Gastroesophageal sphincter (tissue), 4 donors: ENCODE measurements at places on chromosomes 2 and 18. TPM values are rescaled to one million over a fixed set of nuclear protein-coding genes. Genes with fewer than 3 reads are reported as not detected.

DNA sequence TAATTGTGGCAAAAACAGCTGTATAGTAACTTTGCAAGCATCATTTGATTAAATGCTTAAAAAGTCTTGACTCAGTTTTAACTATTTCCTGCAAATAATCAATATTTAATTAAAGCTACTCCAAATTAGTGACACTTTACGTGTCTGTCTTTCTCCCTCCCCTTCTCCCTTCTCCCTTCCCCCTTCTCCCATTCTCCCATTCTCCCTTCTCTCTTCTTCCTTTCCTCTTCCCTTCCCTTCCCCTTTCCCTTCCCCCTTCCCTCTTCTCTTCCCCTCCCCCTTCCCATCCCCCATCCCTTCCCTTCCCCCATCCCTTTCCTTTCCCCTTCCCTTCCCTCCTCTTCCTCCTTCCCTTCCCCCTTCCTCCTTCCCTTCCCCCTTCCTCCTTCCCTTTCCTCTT is 76.9 kb downstream of the MSH2 start:
- ATAC-seq: no peak

- ATAC-seq: peak; percentile 50
These were observed 94.1 kb upstream of the SLC14A2 start for GRCh38 chr18:45521136-45521535.

DNA sequence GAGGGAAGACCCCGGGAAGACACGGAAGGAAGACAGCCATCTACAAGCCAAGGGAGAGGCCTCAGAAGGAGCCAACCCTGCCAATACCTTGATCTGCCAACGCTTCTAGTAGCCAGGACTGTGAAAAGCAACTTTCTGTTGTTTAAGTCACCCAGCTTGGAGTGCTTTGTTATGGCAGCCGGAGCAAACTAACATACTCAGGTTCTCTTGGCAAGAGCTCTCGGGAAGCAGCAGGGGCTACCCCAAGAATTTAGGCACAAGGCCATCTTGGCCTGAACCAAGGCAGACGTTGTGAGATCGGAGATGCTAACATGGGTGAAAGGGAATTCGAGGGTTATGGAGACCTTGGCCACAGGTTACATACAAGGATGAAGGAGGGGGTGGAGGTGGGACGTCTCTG is 78.6 kb upstream of the KLHL29 start:
- ATAC-seq: no peak

DNA sequence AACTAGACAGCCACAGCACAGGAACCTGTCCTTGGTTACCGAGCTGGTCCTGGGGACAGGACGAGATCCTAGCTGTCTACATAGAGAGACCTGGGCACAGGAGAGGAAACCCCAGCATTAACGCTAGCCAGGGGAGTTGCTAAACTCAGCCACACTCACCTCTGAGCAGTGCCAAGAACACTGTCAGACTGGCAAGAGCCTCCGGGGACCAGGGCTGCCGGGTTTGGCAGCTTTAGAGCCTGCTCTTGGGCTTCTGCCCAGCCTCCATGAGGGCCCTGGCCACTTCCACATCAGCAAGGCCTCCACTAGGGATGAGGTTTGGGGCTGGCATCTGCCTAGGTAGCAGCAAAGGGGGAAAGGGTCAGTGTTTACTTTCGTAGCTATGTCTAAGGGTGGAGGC is 6.7 kb downstream of the TMBIM1 start:
- peak; percentile 11 for ATAC-seq

- ATAC-seq: no peak
These were observed 6.3 kb upstream of the HS6ST1 start for GRCh38 chr2:128324897-128325410.

POMC gene
- total RNA-seq: 6.6 TPM

NT5C1B gene
- not detected for total RNA-seq

DNA sequence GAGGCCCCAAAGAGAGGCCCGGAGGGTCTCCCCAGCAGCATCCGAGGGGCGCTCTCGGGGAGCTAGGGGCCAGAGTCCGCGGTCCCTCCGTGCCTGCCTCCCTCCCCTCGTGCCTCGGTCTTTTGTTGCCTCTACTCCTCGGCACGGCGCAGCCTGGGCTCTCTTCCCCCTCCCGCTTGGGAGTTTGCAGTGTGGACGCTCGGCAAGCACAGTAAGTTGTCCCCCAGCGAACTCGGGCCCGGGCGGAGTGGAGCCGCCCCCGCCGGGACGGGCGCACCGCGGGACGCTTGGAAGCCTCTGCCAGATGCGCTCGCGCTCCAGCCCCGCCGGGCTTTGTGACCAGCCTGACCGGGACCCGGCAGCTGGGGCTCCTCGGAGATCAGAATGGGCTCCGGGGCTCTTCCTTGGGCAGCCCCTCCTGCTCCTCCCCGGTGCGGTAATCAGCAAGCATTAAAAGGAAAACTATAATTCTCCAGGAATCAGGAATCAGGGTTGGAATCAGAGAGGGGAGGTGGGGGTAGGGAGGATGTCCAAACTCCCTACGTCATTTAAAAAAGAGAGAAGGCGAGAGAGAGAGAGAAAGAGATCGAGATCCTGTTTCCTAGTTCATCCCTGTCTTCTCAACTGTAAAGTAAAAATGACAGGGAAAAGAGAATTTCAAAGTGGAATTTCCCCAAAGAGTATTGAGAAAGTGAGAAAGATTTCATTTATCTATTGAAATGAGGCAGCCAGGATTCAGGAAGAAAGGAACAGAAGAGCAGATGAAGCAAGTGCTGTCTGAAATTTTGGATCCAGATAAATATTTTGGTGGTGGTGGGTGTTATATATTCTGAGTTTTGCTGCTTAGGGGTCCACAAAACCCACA is 786 bp upstream of the TMEM200C start:
- peak; percentile 64 for ATAC-seq

ABCA12 gene
- 0.25 TPM for total RNA-seq

DNA sequence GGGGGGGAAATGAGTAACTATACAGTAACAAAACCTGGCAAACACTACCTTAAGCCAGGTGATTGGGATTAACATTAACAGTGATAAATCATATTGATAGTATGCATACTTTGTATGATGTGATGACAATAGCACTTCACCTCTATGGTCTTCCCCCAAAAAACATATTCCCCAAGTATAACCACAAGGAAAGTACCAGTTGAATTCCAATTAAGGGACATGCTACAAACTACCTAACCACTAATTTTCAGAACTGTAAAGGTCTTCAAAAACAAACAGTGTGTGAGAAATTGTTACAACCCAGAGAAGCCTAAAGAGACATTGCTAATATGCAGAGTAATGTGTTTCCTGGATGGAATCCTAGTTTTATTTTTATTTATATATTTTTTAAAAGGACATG is 152.4 kb downstream of the ZRANB3 start:
- ATAC-seq: no peak

GRCh38 chr2:231138699-231139098 is 13.9 kb upstream of the HTR2B start:
- ATAC-seq: peak; percentile 43

GRCh38 chr2:162197069-162197825 is 45.2 kb upstream of the GCG start:
- no peak for ATAC-seq

GALNT5 gene
- 0.35 TPM for total RNA-seq

GRCh38 chr2:1947316-1947715 is 203.0 kb upstream of the PXDN start:
- ATAC-seq: no peak

LRRC30 gene
- total RNA-seq: not detected

DNA sequence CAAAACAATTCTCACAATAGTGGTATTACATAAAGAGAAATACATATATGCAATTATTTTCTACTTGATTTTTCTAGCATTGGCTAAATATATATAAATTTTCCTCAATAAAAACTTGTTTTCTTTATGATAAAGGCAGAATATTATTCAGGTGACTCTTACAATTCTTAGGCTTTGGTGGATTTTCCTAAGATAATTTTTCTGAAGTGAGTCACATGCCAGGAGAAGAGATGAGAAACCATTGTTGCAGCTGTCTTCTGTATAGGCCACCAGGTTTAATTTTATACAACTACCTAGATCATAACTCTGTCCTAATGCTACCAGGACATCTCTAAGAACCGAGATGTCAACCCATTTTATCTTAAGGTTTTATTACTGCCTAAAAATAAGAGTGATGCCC is 552.4 kb upstream of the CDH2 start:
- ATAC-seq: no peak

LYPD6 gene
- 2.0 TPM for total RNA-seq

DNA sequence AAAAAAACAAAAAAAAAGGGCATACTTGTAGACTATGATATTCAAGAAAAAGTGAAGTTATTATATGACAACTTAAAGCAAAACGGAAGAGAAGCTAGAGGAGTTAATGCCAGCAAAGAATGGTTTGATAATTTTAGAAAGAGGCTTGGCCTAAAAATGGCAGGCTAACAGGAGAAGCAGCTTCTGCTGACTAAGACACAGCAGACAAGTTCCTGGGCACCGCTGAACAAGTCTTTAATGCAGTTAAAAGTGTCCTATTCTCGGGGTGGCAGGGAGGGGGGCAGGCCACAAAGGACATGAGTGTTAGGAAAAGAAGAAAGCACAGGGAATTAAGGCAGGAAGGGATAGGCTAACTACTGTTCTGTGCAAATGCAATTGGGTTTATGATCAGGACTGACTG is 50.3 kb upstream of the GAREM2 start:
- ATAC-seq: no peak

DNA sequence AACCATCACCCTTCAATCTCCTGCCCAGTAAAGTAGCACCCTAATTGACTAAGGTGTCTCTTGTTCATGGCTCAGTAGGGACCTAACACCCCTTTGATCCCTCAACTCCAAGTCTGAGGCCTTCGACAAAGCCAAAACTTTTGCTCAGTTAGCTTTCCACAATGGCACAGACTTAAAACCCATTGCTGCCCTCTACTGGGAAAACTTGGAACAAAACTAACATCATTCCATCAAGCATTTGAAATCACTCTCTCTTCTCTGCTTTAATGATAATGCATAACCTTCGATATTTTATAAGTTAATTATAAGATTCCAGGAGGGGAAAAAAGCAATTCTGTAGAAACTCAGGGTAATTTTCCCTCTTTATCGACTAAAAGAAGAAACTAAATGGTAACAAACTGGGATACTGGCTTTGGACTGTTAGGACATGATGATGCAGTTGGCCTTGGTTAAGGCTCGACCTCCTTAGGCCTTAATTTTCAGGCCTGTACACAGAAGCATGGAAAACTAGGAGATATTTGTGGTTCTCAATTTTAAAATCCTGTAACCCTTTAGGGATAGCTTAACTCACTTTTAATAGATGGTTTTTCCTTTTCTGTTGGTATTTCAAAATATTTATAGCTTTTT is 127.8 kb downstream of the STK39 start:
- ATAC-seq: no peak

- no peak for ATAC-seq
These were observed 46.5 kb downstream of the MAPRE2 start for GRCh38 chr18:35087726-35088125.

ALK gene
- total RNA-seq: 0.94 TPM

CCDC150 gene
- total RNA-seq: not detected

DNA sequence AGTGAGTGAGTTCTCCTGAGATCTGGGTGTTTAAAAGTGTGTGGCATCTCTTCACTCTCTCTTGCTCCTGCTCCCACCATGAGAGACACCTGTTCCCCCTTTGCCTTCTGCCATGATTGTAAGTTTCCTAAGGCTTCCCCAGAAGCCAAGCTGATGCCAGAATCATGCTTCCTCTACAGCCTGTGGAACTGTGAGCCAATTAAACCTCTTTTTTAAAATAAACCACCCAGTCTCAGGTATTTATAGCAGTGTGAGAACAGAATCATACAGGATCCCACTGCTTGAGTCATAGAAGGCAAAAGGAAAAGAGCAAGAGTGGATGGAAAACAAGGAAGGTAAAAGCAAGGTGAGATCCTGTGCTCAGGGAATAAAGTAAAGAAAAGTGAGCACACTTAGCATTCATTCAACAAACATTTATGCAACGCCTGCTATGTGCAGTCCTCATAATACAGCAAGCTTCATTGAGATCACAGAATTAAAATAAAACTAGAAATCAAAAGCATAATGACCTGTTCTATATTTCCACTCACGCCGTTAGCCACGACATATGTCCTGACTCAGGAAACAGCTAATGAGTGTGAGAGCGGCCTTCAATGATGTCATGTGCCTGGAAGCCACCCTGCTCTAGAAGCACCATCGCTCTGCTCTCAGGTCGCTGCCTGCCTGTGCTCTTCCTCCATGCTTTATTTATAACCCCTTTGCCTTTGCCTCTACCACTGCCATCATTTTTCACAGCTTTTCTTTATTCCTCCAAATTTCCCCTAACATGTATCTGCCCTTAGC is 11.3 kb upstream of the COPS8 start:
- no peak for ATAC-seq

DNA sequence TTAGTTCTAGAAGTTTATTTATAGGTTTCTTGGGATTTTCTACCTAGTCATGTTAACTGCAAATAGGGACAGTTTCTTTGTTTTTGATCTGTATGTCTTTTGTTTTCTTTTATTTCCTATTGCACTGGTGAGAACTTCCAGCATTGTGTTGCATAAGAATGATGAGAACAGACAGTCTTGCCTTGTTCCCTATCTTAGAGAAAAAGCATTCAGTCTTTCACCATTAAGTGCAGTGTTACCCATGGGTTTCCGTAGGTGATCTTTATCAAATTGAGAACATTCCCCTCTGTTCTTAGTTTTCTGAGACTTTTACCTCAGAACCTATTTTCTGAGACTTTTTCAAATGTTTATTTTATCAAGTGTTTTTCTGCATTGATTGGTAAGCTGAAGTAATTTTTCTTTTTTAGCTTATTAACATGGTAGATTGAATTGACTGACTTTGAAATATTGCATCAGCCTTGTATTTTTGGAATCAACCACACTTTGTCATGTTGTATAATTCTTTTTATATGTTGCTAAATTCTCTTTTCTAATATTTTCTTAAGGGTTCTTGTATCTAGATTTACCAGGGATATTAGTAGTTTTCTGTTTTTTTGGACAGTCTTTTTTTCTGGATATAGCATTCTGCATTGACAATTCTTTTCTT is 17.2 kb downstream of the MFSD6 start:
- ATAC-seq: no peak

MTLN gene
- 153 TPM for total RNA-seq

CRYBA2 gene
- not detected for total RNA-seq

DNA sequence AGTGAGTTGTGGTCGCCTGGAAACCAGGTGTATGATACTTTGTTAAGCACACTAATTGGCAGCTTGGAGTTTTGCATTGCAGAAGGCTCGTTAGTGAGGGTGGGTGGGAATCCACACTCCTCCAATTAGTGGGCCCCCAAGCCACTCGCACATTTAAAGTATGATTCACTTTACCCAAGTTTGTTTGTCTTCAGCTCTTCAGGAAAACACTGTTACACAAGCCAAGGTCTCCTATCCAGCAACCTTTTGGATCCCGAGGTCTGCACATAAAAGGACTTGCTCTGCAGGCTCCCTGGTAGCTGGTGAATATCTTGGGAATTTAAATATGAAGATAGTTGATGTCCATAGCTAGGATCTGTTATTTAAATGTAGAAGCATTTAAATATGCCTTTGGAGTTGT is 66.1 kb downstream of the NPAS2 start:
- no peak for ATAC-seq

DNA sequence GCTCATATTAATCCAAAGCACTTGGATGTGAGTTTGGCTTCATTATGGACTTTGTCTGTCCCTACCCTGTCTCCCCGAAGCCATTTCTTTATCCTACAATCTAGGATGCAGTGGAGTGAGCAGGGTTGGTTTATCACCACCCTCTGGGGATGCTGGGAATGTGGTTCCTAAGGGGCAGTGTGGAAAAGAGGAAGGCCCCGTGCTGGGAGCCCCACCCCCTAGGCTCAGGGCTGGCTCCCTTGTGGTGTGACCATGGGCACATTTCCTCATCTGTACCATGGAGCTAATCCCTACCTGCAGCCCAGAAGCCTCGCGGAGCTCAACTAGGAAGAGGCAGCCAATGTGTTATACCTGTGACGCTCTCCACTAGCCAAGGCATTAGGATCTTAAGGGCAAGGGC is 92.5 kb downstream of the TGOLN2 start:
- ATAC-seq: no peak
